WTC11 (cell line): ENCODE measurements at places on chromosomes 4 and X. TPM values are rescaled to one million over a fixed set of nuclear protein-coding genes. Genes with fewer than 3 reads are reported as not detected.
A peak's percentile ranks its signal among the peaks of the same experiment; 100 is the strongest.

DNA sequence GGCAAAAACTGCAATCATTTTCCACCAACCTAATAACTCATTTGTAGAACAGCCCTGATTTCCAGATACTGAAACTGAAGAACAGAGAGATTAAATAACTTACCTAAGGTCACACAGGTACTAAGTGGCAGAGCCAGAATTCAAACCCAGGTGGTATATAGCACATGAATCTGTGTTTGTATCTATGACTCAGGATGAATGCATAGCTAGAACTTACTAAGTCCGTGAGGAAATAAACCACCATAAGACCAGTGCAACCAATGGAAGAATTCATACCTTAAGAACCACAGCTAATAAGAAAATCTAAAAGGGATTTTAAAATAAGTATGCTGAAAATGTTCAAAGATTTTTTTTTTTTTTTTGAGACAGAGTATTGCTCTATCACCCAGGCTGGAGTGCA, 1.5 kb upstream of the PLAC1 start:
- DNase-seq = no peak
- no peak overlapping the region for H3K4me3 ChIP-seq
- H3K27me3 ChIP-seq = no peaks in the 10 kb centered on the region
- peaks cover 35% of the 10 kb centered on the region for H3K4me1 ChIP-seq
- H3K36me3 ChIP-seq = no peaks in the 10 kb centered on the region

GRCh38 chr4:108042927-108043326, 53.2 kb downstream of the HADH start:
- no peak for DNase-seq
- 0 out of 2 replicates have a peak, but pooled peaks cover 3% of the 10 kb centered on the region for H3K4me1 ChIP-seq
- no peak overlapping the region for H3K27ac ChIP-seq
- no peaks in the 10 kb centered on the region for H3K27me3 ChIP-seq

GRCh38 chrX:40938423-40938822, 146.8 kb upstream of the USP9X start:
- no peaks in the 10 kb centered on the region for H3K36me3 ChIP-seq
- no peak for DNase-seq
- H3K27ac ChIP-seq = no peak overlapping the region

DNA sequence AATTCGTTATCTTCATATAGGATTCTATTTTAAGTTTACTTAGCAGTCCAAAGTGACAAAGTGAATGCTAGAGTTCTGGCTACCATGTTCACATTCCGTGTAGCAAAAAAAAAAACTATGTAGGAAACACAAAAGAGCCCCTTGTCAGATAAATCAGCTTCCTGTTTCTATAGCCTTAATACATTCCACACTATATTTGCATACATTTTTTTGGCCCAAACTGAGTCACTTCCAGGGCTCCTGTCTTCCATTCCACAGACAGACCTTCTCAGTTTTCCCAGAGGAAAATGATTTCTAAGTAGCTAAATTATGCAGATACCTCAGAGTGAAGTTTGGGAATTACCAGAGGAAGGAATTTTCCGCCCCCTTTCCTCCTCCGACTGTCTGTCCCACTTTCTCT, 841.9 kb upstream of the HS3ST1 start:
- peaks cover 9% of the 10 kb centered on the region for H3K36me3 ChIP-seq
- H3K4me3 ChIP-seq = no peak overlapping the region
- 0 out of 2 replicates have a peak overlapping the region, but pooled peaks have one; percentile 61 for H3K27ac ChIP-seq
- DNase-seq = no peak

DNA sequence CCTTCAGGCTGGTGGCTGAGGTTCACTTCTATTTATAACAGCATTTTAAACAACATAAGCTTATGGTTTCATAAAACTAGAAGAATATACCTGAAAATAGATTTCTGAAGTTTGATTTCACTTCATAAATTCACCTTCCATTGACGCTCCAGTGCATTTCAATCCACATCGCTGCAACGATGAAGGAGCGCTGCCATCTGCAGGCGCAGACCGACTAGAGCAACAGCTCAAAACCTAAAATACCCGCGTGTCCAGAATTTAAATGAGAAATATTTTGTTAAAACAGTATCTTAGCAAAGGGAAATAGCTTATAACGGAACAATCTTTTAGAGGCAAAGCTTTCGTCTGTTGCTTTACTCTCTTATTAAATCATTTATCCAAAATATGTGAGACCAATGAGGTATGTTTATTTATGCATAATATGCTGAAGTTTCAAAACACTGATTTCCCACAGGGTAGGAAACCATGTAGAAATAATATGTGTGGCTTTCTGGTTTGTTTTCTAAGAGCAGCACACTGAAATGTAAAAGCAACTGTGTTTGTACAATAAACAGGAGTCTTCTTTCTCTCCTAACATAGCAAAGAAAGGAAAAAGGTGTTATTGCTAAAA, 816.4 kb upstream of the FRG1 start:
- no peak overlapping the region for H3K27ac ChIP-seq
- H3K4me3 ChIP-seq = no peak overlapping the region
- DNase-seq = peak; percentile 56
- peaks cover 15% of the 10 kb centered on the region for H3K36me3 ChIP-seq

GRCh38 chrX:154382483-154383069, 3.5 kb downstream of the EMD start:
- peaks cover 26% of the 10 kb centered on the region for H3K4me1 ChIP-seq
- no peak for DNase-seq
- H3K27ac ChIP-seq = peak overlapping the region; percentile 53; the same call in 1 of the 2 replicates
- H3K36me3 ChIP-seq = peaks cover 9% of the 10 kb centered on the region
- H3K4me3 ChIP-seq = no peak overlapping the region

- peaks cover 2% of the 10 kb centered on the region; the same call in 1 of the 2 replicates for H3K27me3 ChIP-seq
- peaks cover 9% of the 10 kb centered on the region for H3K36me3 ChIP-seq
- no peak overlapping the region for H3K4me3 ChIP-seq
- H3K27ac ChIP-seq = no peak overlapping the region
- no peaks in the 10 kb centered on the region for H3K4me1 ChIP-seq
These were observed 433.9 kb upstream of the CPEB2 start for GRCh38 chr4:14568351-14568750.

DNA sequence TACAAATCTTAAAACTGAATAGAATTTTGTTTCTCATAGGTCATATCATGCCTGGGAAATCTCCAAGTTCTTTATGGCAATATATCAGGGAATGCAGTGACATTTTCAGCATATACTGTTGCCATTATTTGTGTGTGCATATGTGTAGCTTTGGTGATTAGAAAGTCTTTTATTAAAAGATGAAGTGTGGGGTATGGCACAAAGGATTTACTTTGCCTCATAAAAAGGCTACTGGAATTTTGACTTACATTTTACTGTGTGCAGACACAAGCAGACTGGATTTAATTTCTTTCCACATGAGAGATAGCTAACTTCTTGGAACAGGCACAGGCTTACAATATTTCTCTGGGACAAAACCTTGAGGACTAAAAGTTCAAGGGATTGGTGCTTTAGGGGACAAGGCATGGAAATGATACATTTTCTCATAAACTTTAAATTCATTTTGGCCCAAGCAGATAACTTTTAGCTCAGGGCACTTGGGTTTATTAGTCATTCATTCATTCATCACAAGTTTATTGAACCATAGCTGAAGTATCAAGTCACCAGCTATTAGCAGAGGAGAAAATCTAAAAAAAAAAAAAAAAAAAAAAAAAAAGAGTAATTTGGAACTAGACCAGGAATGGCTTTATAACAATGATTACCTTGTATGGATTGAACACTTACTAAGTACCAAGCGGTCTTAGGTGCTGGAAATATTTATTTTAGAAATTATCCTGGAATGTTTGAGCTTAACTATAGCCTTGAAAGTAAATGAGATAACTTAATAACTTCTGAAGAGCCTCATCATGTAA, 191.5 kb downstream of the SLIT2 start:
- no peaks in the 10 kb centered on the region for H3K36me3 ChIP-seq
- H3K27me3 ChIP-seq = no peaks in the 10 kb centered on the region
- peaks cover 11% of the 10 kb centered on the region for H3K4me1 ChIP-seq
- H3K4me3 ChIP-seq = no peak overlapping the region

- no peaks in the 10 kb centered on the region for H3K4me1 ChIP-seq
- H3K27me3 ChIP-seq = peaks cover 5% of the 10 kb centered on the region; the same call in 1 of the 2 replicates
- no peak overlapping the region for H3K4me3 ChIP-seq
- no peak overlapping the region for H3K27ac ChIP-seq
- peak; percentile 10 for DNase-seq
These were observed 6.9 kb upstream of the BBS7 start for GRCh38 chr4:121877041-121877773.

GRCh38 chrX:103201041-103201440, 13.9 kb upstream of the BEX4 start:
- no peak overlapping the region for H3K4me3 ChIP-seq
- DNase-seq = no peak
- H3K27ac ChIP-seq = no peak overlapping the region
- no peaks in the 10 kb centered on the region for H3K4me1 ChIP-seq
- H3K36me3 ChIP-seq = no peaks in the 10 kb centered on the region

DNA sequence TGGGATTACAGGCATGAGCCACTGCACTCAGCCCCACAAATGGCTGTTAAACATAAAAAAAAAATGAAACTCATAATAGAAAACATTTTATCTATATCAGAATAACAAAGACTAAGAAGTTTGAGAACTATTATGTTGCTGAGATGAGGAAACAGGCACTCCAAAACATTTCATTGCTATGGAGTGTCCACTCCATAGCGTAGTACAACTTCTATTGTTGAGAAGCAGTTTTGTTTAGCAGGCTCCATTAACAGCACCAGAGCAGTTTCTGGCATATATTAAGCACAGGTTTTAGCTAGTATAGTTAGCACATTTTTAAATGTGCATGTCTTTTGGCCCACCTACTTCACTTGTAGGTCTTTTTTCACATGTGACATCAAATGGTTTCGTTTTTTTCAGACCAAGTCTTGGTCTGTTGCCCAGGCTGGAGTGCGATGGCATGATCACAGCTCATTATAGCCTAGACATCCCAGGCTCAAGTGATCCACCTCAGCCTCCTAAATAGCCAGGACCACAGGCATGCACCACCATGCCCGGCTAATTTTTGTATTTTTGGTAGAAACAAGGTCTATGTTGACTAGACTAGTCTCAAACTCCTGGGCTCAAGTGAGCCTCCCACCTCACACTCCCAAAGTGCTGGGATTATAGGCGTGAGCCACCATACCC, 5.8 kb downstream of the HMGB2 start:
- no peak for DNase-seq
- H3K27me3 ChIP-seq = no peaks in the 10 kb centered on the region
- no peak overlapping the region; the same call in 1 of the 2 replicates for H3K27ac ChIP-seq
- no peak overlapping the region for H3K4me3 ChIP-seq

GRCh38 chr4:147580396-147580795, 36.8 kb upstream of the TMEM184C start:
- peaks cover 16% of the 10 kb centered on the region for H3K36me3 ChIP-seq
- DNase-seq = no peak
- H3K27ac ChIP-seq = no peak overlapping the region; the same call in 1 of the 2 replicates
- no peak overlapping the region for H3K4me3 ChIP-seq
- no peaks in the 10 kb centered on the region for H3K27me3 ChIP-seq

DNA sequence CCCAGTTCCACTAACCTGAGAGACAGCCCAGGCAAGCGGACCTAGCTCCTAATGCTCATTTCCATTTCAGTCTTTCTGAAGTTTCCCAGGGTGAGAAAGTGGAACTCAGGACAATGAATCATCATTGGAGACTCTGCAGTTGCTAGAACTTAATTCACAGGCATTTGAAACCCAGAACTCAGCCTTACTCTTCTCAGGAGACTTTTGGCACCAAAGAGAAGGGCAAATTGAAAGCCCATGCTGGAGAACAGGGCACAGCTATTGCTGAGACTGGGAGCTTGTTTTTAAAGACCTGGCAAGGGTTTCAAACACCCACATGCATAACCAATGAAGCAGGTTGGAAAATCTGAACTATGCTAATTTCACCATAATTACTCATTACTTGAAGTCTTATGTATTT, 36.0 kb downstream of the BST1 start:
- DNase-seq = no peak
- H3K27me3 ChIP-seq = no peaks in the 10 kb centered on the region
- H3K4me3 ChIP-seq = no peak overlapping the region
- 0 out of 2 replicates have a peak, but pooled peaks cover 2% of the 10 kb centered on the region for H3K36me3 ChIP-seq
- H3K4me1 ChIP-seq = peaks cover 8% of the 10 kb centered on the region

- H3K4me1 ChIP-seq = peaks cover 13% of the 10 kb centered on the region
- no peak for DNase-seq
- no peak overlapping the region for H3K4me3 ChIP-seq
These were observed 90.5 kb upstream of the PRPS2 start for GRCh38 chrX:12700745-12701144.

GRCh38 chr4:17094876-17095210, 196.4 kb upstream of the LDB2 start:
- no peaks in the 10 kb centered on the region for H3K36me3 ChIP-seq
- H3K4me3 ChIP-seq = no peak overlapping the region
- H3K4me1 ChIP-seq = peaks cover 39% of the 10 kb centered on the region
- no peak for DNase-seq

DNA sequence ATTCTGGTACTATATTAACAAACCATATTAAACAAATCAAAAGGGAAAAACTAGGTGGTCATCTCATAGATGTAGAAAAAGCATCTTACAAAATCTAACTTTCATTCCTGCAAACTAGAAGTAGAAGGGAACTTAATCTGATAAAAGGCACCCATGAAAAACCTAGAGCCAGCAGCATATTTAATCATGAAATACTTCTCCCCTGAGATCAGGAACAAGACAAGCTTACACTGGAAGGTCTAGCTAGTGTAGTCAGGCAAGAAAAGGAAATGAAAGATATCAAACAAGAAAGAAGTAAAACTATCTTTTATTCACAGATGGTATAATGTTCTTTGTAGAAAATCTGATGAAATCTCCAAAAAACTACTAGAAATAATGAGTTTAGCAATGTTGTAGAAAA, 41.2 kb downstream of the ATP10D start:
- peaks cover 17% of the 10 kb centered on the region for H3K36me3 ChIP-seq
- no peak overlapping the region for H3K27ac ChIP-seq
- no peaks in the 10 kb centered on the region for H3K27me3 ChIP-seq
- H3K4me1 ChIP-seq = peaks cover 6% of the 10 kb centered on the region
- H3K4me3 ChIP-seq = no peak overlapping the region
- DNase-seq = no peak

GRCh38 chr4:73705056-73705432, 35.3 kb upstream of the CXCL8 start:
- no peaks in the 10 kb centered on the region; the same call in 1 of the 2 replicates for H3K36me3 ChIP-seq
- no peak for DNase-seq
- H3K4me1 ChIP-seq = peaks cover 44% of the 10 kb centered on the region
- H3K27me3 ChIP-seq = no peaks in the 10 kb centered on the region
- H3K27ac ChIP-seq = peak overlapping the region; percentile 94

Gene MGAT4D
- total RNA-seq = not detected in 3 replicates

Gene PPP4R3C
- total RNA-seq = not detected in 3 replicates

Gene CXCL3
- 3.5 to 7.7 TPM (median 7.0 TPM) in 3 replicates for total RNA-seq

Gene BTK
- total RNA-seq = 0.66 to 1.1 TPM (median 0.74 TPM) in 3 replicates

Gene MED28
- 97.8 to 106 TPM (median 102 TPM) in 3 replicates for total RNA-seq

Gene CSTF2
- total RNA-seq = 29.8 to 30.3 TPM (median 30.2 TPM) in 3 replicates

Gene TRIM61
- total RNA-seq = 2.8 to 3.0 TPM (median 2.8 TPM) in 3 replicates

Gene PABPC1L2A
- 0.39 to 1.1 TPM (median 0.83 TPM) in 3 replicates for total RNA-seq

Gene AMBN
- not detected in 3 replicates for total RNA-seq

Gene FRMD7
- total RNA-seq = not detected in 3 replicates

Gene SPANXB1
- not detected in 3 replicates for total RNA-seq

Gene ARSJ
- total RNA-seq = 4.9 to 6.6 TPM (median 5.0 TPM) in 3 replicates

Gene CLDN34
- total RNA-seq = 0.52 to 0.62 TPM (median 0.53 TPM) in 3 replicates

Gene WAS
- 0.79 to 1.6 TPM (median 0.96 TPM) in 3 replicates for total RNA-seq

Gene ACSL4
- 46.7 to 57.7 TPM (median 47.2 TPM) in 3 replicates for total RNA-seq
